ENCODE measurements at places on chromosomes 6 and 20. TPM values are rescaled to one million over a fixed set of nuclear protein-coding genes. Genes with fewer than 3 reads are reported as not detected.

Gene BTN1A1
- total RNA-seq: not detected

Gene IP6K3
- 7.9 TPM for total RNA-seq

Gene C2
- total RNA-seq: 6.2 TPM

Gene ZKSCAN3
- 9.8 TPM for total RNA-seq

Gene LY6G6F
- not detected for total RNA-seq

Gene WFDC12
- total RNA-seq: not detected

Gene FBXO5
- 5.6 TPM for total RNA-seq

Gene MAN1A1
- 120 TPM for total RNA-seq

Gene SYNDIG1
- total RNA-seq: 12.4 TPM

Gene MMP24OS
- total RNA-seq: 18.3 TPM

Gene SAMD5
- 2.4 TPM for total RNA-seq

Gene FGD2
- total RNA-seq: 14.9 TPM

Gene BCAS1
- total RNA-seq: not detected

Gene SIRPD
- total RNA-seq: not detected

- DNase-seq: no peak
These were observed 41.0 kb downstream of the TRAM2 start for GRCh38 chr6:52535711-52536423.

- no peak for DNase-seq
These were observed 4.3 kb downstream of the MEI4 start for GRCh38 chr6:77656999-77657764.

DNA sequence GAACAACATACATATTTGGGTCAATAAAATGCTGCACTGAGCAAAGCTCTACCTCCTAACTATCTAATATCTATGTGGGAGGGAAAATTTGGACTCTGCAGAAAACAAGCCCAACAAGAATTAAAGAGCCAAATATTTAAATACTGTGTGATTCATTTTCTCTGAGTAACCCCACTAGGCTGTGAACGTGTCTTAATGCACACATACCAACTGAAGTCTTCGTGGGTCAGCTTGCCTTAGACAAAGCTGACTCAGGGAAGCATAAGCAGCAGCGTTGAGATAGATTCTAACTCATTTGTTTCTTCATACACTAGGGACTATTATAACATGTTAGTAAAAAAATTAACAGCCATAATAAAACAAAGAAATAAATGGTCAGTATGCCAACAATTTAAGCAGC is 114.3 kb downstream of the GJA1 start:
- DNase-seq: no peak

DNA sequence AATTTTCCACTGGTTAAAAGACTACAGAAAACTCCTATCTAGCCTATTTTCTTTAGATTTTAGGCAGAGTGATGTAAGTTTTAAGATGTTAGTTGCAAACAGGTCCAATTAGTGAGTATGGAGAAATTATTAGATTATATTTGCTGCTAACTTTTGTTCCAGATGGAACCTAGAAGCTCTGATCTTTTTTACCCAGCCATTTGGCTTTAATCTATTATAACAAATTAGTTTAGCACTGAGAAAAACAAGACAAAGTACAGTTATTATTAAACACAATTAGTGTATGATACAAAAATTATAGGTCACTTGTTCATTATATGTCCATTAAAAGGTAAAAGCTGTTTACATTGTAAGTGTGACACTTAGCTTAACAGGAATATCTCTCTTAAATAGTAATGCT is 2.5 kb downstream of the FAM162B start:
- DNase-seq: no peak

- DNase-seq: peak; percentile 61
These were observed 55.0 kb upstream of the KCNK16 start for GRCh38 chr6:39377539-39377950.

DNA sequence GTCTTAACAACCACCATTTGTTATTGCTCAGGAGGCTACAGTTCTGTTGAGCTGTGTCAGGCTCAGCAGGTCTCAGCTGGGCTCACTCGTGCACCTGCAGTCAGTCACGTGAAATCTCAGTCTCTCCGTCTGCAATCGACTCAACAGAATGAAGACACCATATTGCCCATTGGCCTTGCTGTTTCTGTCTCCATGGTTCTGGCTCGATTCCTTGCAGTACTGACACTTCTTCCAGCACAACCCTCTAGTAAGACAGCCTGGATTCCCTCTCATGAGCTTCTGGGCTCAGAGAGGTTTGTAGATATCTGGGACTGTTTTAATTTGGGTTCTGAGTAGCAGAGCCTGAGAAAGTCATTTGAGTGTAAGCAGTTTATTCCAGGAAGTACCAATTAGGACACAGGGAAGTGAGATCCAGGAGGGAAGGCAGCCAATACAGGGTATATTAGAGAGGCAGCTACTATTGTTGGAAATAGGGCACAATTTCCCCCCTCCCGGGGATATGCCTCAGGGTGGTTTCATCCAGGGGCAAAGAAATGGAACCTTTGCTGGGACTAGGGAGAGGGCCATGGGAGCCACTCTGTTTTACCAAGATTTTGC is 87.4 kb upstream of the RALGAPA2 start:
- DNase-seq: no peak

DNA sequence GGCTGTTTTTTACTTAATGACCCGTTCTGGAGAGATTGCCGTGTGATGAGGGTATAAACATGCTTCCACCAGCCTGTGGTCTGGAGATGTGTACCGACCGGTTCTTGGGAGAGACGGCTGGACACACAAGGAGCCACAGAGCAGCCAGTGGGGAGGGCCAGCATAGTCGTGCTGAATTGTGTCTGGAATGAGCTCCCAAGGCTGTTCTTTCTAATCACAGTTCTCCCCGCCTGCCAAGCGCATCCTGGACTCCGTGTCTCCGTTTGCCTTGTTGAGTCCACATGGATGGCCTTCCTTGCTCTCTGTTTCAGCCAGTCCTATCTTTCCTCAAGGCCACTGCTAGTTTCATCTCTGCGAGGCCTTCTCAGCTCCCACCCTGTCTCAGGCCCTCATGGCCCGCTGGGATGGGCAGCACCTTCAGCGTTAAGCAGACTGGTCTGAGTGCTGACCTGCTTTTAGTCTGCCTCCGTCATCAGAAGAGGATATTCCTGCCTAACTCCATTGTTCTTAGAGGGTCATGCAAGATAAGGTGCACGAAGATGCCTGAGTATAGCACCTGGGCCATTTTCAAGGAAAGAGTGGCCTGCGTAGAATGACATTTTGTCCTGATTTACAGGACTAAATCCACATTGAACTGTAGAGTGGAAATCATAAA is 20.6 kb downstream of the MANBAL start:
- DNase-seq: peak; percentile 78

DNA sequence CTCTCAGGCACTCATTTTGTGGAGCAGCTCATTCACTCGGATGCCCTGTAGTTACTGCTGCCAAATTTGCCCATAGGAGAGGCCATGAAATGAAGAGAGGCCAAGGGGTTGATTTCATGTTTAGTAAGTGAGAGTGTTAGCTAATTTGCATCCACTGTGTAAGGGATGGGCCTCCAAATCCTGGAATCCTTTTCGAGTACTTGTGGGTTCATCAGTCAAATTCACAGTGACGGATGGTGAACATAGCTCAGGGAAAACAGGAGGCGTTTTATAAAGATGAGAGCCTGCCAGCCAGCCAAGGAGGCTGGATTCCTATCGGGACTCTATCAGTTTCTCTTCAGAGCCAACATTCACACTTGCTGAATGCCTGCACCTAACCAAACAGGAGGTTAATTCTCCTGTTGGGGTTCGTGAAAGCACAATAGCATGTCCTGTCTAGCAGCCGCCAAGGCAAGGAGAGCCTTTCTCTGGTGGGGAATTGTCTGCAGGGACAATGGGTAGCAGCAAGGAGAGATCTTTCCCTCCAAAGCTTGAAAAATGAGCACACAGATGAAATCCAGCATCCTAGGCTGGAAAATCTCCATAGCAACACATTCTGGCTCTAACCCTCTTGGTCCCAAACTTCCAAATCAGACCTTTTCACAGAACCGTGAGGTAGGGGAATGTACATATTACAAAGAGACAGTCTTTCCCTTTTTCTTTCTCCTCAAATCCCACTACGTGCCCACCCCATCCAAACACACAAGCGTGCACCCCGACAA is 231.4 kb upstream of the ECI2 start:
- no peak for DNase-seq

DNA sequence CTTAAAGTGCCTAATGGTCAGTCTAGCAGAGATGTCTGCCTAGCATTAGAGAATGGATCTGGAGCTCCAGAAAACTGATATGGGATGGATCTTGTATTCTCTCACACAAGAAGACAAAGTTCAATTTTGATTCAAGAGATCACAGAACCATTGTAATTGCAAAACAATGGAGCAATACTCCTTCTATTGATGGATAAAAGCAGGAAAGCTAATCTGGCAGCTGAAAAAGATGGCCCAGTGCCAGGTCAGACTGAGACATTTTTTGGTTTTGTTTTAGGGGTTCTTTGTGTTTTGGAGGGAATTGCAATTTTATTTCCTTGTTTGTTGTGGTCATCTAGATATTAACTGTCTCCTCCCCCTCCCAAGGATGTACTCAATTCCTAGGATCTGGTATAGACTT is 14.6 kb upstream of the ZNF133 start:
- DNase-seq: no peak

GRCh38 chr6:45592991-45593390 is 215.3 kb upstream of the SUPT3H start:
- DNase-seq: no peak

- no peak for DNase-seq
These were observed 57.6 kb upstream of the MAP3K7 start for GRCh38 chr6:90644492-90644891.

DNA sequence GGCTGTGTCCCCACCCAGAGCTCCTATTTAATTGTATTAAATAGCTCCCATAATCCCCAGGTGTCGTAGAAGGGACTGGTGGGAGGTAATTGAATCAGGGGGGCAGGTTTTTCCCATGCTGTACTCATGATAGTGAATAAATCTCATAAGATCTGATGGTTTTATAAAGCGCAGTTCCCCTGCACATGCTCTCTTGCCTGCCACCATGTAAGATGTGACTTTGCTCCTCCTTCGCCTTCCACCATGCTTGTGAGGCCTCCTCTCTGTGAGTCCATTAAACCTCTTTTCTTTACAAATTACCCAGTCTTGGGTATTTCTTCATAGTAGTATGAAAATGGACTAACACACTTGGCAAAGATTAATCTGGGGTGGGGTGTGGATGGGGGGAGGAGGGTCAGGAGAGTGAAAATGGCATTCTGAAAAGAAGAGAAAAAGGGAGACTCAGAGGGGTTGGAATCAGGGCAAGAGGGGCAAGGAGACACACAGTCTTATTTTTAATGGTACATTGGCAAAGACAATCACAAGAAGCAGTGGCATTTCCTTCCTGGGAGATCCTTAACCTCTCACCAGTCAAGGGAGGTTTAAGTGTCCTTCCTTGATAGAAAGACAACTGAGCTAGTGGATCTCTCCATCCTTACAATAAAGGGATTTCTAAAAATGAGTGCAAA is 37.5 kb upstream of the NOX3 start:
- DNase-seq: no peak

DNA sequence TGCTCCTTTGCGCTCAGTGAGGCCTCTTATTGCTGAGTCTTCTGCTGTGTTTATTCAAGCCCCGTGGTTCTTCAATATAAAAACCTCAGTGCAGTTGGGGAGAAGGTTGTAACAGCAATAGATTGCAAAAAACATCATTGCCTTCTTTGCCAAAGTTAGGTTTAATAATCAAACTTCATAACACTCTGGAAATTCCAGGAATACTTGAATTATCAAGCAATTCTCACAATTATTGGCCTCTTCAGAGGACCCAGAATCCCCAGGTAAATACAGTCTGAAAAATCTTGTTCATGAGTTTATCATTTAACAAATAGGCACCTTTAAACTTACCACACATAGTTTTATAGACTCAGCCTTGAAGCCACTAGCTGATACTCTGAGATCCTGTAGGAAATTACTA is 213.6 kb downstream of the OGFRL1 start:
- DNase-seq: no peak

DNA sequence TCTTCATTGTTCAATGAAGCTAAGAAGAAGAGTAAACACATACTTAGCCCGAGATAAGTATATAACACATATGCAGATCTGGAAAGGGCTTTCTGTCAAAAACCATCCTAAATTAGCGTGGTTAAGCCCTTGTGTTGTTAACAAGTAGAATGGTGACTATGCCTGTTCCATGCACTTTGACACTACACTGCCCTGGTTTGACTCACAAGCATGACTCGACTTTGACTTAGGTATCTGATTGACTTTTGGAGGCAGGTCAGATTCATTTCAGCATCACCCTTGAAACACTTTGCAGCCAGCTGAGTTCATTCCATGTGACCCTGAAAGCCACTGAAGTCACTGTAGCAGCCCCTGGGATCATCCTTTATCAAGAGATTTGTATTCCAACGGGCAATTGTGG is 239.8 kb downstream of the TBX18 start:
- no peak for DNase-seq

DNA sequence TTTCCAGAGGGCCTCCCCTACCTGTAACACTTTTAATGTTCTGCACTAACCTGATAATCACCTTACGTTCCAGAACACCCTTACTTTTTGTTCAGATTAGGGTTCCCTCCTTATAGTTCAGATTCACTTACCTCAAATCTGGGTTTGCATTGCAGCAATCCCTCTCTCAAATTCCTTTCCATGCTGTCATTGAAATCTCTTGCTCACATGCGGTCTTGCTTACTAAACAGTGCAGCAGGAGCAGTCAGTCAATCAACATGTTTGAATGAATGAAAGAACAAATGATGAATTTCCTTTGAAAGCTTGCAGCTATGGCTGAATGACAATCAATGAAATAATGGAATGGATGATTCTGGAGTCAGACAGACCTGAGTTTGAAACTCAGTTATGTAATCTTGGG is 200.1 kb downstream of the HIVEP2 start:
- no peak for DNase-seq

GRCh38 chr6:1576166-1576565 is 33.5 kb upstream of the FOXC1 start:
- DNase-seq: no peak

- DNase-seq: peak; percentile 10
These were observed 100.6 kb downstream of the PCSK2 start for GRCh38 chr20:17327185-17328148.

DNA sequence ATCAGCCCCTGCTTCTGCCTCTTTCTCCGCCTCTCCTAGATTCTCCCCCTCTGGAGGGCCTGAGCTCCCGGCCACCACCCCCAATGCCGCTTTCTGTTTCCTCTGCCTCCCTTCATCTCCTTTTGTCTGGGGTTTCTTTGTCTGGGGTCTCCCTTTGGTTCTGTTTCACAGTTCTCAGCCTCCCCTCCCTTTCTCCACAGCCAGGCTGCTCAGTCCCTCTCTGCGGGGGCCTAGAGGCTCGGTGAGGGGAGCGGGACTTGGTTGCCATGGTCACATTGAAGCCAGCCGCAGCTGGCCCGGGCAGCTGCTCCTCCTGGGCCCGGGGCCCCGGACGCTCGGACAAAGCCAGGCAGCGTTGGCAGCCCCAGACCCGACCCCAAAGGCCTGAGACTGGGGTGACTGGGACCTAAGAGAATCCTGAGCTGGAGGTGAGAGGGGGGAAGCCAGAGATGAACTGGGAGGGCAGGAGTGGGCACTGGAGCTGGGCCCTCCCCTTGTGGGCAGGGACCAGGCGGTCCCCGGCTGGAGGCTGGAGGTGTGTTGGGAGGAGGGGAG is 3.5 kb upstream of the DDR1 start:
- DNase-seq: no peak

All from thyroid gland (tissue), 4 donors.